ENCODE measurements at places on chromosomes 16 and 17.

- DNase-seq: no peak
Measured at GRCh38 chr16:7849841-7850240, 517.2 kb downstream of the RBFOX1 start.

DNA sequence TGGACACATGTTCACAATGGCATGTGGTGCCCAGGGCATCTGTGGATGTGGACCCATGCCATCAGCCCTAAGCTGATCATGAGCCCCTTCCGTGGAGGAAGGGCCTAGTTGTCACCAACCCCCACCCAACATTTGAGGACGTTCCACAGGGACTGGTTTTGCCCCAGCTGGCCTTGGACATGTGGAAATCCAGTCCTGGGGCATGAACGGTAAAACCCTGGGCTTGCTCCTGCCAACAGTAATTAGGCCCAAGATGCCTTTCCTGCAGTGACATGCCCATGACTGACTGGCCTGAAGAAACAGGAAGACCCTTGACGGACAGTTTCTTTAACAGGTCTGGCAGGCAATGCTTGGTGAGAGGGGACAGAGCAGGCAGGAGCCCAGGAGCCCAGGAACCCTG, 7.7 kb downstream of the TNS4 start:
- no peak for DNase-seq

DNA sequence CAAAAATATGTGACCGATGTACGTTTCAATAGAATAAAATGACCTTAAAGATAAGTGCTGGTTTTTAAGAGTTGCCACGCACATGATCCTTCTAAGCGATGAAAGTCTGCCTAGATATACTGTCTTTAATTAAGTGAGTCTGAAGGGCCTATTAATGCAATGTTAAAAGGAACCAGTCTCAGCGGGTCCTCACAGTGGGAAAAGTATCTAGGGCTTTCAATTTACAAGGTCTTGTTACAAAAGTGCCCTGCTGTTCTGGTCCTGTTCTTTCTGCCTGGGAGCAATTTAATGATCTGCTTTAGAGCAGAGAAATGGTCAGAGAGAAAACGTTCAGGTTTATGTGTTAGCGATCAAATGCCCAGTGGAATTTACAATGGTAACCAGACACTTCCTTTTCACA, 864.0 kb downstream of the KCNJ2 start:
- no peak for DNase-seq

DNA sequence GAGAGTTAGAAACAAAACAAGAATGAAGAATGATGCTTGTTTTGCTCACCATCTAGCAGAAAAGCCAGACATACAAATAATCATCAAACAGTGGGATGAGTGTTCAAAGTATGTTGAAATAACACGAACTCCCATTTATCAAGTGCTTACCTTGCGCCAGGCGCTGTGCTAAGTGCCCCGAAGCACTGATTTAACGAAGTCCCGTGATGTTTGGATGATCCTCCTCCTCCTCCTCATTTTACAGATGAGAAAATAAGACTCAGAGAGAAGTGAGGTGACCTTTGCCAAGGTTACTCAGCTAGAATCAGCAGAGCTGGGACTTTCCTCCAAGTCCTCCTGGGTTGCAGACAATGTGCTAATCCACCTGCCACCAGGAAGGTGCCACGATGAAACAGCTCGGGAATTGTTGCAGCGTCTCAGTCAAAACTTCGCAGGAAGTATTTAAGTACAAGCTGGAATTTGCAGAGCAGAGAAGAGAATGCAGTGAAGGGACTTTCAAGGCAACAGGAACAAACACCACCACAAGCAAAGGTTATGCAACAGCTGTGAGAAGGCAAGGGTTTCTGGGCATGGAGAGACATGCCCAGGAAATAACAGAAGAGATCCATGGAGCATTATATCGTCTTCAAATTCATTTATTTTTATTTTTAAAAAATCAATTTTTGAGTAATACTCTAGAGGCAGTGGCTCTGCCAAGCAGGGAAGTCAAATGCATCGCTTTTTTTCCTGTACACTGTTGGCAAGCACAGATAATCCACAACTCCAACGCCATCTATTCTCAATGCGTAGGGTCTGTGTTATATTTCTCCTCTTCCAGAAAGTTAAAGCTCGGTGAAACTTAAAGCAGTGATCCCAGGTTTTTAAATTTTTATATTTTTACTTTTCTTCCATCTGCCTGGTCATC, 11.1 kb downstream of the PRCD start:
- no peak for DNase-seq

DNA sequence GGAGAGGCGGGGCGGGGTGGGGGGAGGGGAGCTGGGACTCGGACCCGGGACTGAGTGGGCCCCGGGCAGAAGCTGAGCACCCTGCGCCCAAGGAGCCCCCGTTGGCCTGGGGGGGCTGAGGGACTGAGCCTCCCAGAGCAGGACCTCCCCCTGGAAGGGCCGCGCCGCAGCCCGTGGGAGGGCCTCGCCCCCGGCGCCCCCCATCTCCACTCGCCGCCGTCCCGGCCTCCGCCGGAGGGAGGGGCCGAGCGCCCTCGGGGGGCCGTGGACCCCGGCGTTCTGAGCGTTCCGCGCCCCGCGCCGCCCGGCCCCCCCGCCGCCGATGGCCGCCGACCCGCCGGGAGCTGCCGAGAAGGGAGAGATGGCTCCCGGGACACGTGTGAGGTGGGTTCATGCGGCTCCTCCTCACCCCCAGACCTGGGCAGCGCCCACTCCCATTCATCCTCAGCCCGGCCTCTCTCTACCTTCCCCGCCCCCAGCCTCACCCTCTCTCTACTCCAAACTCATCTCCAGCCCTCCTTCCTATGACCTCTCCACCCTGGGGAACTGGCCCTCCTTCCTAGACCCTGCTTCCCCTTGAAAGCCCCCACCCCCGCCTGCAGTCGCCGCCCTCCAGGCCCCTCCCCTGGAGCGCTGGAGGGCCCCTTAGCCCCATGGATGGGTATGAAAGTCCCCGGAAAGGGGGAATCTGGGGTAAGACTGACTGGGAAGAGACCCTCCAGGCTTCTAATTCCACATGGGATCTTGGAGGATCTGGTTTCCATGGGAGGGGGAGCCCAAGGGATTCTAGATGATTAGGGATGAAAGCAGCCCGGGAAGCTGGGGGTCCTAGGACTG, 922 bp downstream of the FBXL19 start:
- no peak for DNase-seq

- DNase-seq: no peak
Measured at GRCh38 chr17:55833306-55833705, 82.5 kb downstream of the PCTP start.

DNA sequence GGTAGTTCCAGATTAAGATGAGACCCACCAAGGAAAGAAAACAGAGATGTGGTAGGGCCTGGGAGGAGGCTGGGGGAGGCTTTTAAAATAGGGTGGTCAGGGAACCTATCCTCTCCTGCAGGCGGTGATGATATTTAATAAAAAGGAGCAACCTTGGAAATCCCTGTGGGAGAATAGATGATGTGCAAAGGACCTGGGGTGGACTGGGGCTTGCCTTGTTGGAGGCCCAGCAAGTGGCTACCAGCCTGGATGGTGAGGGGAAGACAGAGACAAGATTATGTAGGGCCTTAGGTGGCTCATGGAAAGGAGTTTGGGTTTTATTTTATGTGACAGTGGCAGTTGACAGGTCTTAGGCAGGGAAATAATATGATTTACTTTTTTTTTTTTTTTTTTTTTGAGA, 1.8 kb downstream of the POLR3E start:
- DNase-seq: no peak

GRCh38 chr17:57255182-57255775, 1.0 kb upstream of the MSI2 start:
- no peak for DNase-seq

DNA sequence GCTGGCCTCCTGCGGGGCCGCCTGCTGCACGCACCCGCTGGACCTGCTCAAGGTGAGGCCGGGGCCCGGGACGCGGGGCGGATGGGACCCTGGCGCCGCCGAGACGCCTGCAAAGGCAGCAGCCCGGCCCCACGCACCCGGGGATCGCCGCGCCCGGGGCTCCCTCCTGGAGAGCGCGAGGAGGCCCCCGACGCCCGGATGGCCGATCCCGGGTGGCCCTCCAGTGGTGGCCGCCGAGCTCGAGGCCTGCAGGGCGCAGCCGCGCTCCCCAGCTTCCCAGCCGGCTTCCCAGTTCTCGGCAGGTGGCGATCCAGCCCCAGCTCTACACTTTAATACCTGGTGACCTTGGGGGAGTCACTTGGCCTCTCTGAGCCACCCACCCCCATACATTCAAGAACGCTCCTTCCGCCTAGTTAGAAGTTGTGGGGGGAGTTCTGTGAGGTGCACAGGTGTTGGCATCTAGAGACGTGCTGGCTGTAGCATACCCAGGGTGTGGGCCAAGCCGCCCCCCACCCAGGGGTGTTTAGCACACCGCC, 452 bp downstream of the SLC25A10 start:
- DNase-seq: no peak

DNA sequence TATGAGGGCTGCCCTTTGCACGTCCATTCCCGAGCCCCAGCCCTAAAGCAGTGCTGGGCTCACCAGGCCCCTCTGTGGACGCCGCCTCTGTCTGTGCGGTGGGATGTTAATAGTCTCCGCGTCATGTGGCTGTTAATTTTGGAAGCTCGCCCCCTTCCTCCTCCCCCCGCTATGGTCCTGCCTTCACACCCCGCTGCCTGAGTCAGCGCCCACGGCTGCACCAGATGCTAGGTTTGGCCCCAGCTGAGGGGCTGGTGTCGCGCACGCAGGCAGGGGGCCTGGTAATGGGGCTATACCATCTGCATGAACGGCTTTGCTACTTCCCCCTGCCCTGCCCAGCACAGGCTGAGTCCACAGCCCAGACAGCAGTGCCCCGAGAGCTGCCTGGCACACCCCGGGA, 4.1 kb upstream of the SSTR5 start:
- DNase-seq: no peak

DNA sequence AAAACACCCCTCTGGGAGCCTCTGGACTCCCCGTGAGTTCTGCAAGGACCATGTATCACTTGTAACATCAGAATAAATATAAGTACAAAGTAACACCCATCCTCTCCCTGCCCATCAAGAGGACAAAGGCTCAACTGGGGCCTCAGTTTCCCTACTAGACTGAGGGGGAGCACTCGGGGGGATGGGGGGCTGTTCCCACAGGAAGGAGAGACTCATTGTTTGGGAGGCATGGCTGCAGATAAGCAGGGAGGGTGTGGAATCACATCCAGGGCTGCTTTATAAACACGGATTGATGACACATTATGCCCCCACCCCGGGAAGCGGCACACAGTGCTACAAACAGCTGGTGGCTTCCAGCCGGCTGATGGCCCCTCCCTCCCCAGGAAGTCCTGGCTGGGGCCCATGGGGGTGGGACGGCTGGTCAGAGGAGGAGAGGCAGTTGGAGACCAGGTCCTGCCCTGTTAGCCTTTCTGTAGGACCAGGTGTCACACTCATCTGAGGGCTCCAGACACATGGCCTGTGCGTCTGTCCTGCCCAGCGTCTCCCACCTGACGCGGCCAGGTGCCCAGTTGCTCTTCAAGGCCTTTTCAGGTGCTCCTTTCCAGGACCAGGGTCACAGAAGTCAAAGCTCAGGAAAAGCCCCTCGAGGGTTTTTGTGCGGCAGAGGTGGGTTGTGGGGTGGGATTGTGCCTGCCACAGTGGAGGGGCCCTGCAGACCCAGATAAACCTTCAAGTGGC, 1.3 kb upstream of the MPG start:
- DNase-seq: no peak

DNA sequence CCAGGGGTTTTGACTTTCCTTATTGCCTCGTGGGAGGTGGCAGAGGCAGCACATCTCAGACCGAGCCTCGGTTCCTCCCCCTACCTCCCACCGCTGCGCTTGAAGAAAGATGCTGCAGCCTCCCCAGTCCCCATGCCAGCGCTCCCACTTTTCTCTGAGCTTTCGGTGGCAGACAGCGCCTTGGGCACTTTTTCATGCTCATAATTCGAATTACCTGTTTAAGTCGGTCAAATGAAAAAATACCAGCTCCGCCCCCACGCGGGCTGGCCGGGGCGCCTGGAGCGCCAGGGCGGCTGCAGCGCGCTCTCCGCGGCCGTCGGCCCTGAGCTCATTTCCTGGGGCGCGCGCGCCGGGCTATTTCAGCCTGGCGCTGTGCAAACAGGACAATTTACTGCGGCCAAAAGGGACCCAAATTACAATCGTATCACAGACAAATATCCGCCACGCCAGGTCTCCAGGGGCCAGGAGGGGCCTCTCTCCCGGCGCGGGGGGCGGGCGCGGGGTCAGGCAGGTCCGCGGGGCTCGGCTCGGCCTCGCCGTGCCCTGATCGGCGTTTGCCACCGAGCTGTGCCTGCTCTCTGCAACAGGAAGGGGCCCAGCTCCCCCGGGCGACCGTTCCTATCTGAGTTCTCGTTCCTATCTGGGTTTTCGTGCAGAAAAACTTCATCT, 45.0 kb downstream of the SOST start:
- no peak for DNase-seq

DNA sequence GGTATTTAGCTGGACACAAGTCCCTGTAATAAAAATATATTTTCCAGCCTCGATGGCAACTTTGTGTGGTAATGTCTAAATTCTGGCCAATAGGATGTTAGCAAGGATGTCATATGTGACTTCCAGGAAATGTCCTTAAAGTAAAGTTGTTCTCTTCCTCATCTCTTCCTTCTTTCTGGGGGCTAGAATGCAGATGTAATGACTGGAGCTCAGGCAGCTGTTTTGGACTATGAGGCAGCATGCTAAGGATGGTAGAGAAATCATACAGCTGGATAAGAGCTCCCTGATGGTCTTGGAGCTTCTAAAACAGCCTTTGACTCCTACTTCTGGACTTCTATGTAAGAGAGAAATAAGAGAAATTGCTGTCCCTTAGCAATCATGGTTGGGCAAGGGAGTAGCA, 16.9 kb upstream of the MAPT start:
- DNase-seq: no peak

- peak; percentile 51 for DNase-seq
Measured at GRCh38 chr17:58531661-58532554, 17.5 kb upstream of the MTMR4 start.

DNA sequence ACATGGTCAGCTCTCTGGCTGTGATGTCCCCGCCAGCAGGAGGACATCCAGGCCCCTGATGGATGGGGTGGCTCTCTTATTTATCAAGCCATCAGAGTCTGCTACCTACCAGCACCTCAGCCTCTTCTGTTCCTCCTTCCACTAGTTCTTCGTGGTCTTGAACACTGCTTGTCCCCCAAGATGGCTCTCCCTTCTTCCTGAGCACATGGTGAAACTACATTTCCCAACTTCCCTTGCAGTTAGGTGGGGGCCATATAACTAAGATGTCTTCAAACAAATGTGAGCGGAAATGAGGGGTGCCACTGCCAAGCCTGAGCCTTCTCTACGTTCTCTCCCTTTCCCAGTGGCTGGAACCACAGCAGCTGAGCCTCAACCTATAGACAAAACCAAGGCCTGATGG, 29.8 kb upstream of the CCDC182 start:
- DNase-seq: no peak

DNA sequence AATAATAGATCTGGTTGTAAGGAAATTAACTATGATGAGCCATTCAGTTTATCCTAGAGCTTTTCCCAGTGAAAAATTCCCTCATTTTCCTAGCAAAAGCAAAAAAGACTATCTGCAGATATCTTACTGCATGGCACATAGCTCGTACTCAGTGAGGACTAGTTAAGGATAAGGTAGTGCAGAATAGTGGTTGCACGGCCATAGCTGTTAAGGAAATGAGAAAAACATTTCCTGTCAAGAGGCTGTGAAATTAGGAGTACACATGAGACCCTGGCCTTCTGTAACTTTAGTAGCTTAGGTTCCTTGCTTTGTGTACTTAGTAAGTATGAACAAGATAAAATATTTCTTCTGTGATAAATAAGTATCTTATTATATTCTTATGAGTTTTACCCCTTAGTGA, 10.3 kb downstream of the KAT7 start:
- no peak for DNase-seq

GRCh38 chr17:40266882-40267281, 20.8 kb upstream of the CDC6 start:
- DNase-seq: no peak
